ENCODE measurements at places on chromosomes 11 and 22. TPM values are rescaled to one million over a fixed set of nuclear protein-coding genes. Genes with fewer than 3 reads are reported as not detected.

Gene ANKK1
- 0.33 TPM for total RNA-seq

Gene HSPB2
- 1.9 TPM for total RNA-seq

Gene APOA5
- total RNA-seq = not detected

Gene CYB5R2
- 13.6 TPM for total RNA-seq

Gene OR6Q1
- not detected for total RNA-seq

Gene NDUFS8
- total RNA-seq = 50.4 TPM

Gene GAL3ST1
- 2.7 TPM for total RNA-seq

Gene EEF1G
- 1,400 TPM for total RNA-seq

Gene DKK3
- total RNA-seq = 532 TPM

Data from camera-type eye (tissue), 1 donor.